Esophagus muscularis mucosa (tissue), 4 donors: ENCODE measurements at places on chromosomes 16 and 17. TPM values are rescaled to one million over a fixed set of nuclear protein-coding genes. Genes with fewer than 3 reads are reported as not detected.

DNA sequence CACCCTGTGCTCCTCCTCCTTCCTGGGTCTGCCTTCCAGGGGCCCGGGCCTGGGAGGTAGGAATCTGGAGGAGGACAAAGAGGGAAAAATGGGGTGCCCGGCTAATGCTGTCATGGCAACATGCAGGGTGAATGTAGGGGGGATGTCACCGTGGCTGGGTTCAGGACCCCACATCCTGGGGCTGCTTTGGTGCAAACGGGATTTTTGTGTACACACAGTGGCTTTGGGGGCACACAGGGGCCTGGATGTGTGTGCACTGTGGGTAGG is 37.0 kb upstream of the CDC42EP4 start:
- no peak for DNase-seq
- H3K4me3 ChIP-seq: no peak overlapping the region
- peaks cover 41% of the 10 kb centered on the region for H3K4me1 ChIP-seq

DNA sequence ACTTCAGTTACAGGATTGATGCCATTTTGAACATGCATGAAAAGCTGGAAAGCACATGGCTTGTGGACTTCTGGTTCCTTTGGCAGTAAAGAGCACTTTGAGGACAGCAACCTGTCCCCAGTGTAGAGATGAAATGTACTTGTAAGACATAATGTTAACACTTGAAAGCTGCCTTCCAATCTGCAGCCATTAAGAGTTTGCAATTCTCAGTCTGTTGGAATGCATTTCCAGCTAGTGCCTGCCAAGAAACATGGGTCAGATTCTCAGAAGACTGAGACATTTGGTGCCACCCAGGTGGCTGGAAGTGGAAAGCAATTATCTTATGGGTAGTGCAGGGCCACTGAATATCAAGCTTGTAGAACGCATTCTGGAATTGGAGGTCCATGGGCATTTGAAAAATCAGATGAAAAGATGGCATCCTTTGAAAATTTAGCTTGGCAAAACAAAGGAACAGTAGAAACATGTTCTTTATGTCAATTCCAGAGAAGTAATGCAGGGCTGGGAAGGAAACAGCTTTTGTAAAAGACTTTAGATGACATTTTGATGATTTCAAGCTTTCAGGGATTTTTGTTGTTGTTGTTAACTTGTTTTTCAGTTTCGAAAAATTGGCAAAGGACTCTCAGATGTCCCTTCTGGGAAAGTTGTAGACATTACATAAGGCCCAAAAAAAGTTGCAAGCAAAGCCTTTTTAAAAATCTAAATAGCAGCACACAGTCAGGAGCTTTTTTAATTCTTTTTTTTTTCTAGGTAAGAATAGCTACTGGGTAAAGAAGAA is 147.0 kb downstream of the ABCA8 start:
- no peaks in the 10 kb centered on the region for H3K4me1 ChIP-seq
- no peaks in the 10 kb centered on the region for H3K27me3 ChIP-seq
- no peak for DNase-seq
- no peak overlapping the region for H3K27ac ChIP-seq

DNA sequence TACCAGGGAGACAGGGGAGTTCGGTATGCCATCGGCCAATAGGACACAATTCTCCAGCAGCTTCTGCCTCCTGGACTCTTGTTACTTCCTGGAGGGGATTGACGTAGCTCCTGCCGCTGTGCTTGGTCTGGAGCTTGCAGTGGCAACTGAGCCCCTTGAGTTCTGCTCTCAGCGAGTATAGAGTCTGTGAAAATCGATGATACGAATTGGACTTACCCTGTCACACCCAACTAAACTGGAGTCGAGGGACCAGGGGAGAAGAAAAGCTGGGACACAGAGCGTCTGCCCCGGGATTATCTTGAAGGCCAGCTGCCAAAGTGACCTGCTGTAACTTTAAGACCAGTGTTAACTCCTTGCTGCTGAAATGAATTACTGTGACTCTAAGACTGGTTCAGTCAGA is 22.2 kb downstream of the SEC14L1 start:
- H3K36me3 ChIP-seq: peaks cover 17% of the 10 kb centered on the region
- H3K4me3 ChIP-seq: no peak overlapping the region
- no peak overlapping the region for H3K27ac ChIP-seq
- no peak for DNase-seq
- no peaks in the 10 kb centered on the region for H3K27me3 ChIP-seq
- H3K4me1 ChIP-seq: peaks cover 59% of the 10 kb centered on the region

DNA sequence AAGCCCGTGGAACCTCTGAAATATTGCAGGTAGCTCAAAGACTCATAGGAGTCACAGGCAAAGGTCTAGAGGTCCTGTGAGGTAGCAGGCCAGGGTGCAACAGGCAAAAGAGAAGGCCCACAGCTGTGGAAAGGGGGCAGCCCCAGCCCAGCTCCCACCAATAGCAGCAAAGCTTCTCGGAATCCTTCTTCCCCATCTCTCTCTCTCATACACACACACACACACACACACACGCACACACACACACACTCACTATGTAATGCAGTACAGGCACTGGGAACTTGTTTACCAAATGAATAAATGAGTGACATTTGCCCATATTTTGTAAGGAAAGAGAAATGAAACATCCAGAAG is 16.8 kb upstream of the SUPT4H1 start:
- no peak overlapping the region for H3K27ac ChIP-seq
- H3K36me3 ChIP-seq: no peaks in the 10 kb centered on the region
- no peaks in the 10 kb centered on the region for H3K4me1 ChIP-seq

DNA sequence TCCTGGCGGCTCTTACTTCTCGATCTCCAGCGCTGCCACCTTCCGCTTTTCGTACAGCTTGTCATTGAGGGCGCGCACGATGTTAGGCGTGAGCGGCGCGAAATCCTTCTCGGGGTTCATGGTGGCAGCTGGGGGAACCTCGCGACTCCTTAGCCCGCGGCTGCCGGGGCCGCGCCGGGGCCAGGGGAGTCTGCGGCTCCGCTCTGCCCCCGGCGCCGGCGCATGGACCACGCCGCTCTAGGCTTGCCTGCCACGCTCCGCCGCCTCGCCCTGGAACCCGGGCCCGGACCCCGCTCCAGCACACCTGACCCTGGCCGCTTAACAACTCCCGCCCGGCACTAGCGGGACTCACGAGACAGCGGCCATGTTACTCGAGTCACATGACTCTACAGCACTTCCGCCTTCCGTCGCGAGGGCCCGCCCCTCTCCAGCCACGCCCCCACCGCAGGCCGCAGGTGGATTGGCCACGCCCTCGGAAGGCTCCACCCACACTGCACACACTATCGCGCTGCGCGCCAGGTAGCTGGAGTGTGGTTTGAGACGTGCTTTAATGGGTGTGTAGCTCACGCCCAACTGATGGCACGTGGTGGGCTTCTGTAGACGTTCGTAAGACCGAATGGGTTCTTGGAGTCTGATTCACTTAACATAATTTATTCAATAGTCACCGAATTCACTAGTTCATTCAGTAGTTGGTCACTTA is at the start of gene VAC14:
Gene VAC14, minus strand, starts transcription at position 378 of the 700 bp plus-strand sequence. Its CDS starts 258 bp downstream, at position 120.
- peak within 1 kb of the TSS; percentile 72 for H3K27ac ChIP-seq
- H3K36me3 ChIP-seq: peaks cover 5% of the 10 kb centered on the region
- DNase-seq: peak; percentile 97
- H3K4me3 ChIP-seq: peak within 1 kb of the TSS; percentile 79
- H3K27me3 ChIP-seq: no peaks in the 10 kb centered on the region
- H3K4me1 ChIP-seq: peaks cover 22% of the 10 kb centered on the region

DNA sequence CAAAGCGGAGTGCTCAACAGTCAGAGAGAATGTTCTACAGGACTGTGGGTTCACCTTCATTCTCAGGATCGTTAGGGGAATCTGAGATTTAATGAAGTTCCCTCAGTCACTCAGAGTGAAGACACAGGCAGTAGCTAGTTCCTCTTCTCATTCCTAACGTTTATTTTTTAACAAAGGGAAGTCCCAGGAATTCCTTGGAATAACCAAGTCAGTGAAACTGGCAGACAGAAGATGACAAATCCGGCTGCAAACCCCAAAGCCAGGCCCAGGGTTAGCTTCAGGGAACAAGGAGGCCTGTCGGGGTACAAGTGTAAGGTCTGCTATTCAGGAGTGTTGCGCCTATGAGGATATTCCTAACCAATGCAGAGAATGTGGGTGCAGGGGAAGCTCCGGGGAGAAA is 42.0 kb downstream of the COTL1 start:
- H3K4me1 ChIP-seq: no peaks in the 10 kb centered on the region
- H3K27me3 ChIP-seq: no peaks in the 10 kb centered on the region
- no peak overlapping the region for H3K27ac ChIP-seq
- no peak overlapping the region for H3K4me3 ChIP-seq
- no peak for DNase-seq

DNA sequence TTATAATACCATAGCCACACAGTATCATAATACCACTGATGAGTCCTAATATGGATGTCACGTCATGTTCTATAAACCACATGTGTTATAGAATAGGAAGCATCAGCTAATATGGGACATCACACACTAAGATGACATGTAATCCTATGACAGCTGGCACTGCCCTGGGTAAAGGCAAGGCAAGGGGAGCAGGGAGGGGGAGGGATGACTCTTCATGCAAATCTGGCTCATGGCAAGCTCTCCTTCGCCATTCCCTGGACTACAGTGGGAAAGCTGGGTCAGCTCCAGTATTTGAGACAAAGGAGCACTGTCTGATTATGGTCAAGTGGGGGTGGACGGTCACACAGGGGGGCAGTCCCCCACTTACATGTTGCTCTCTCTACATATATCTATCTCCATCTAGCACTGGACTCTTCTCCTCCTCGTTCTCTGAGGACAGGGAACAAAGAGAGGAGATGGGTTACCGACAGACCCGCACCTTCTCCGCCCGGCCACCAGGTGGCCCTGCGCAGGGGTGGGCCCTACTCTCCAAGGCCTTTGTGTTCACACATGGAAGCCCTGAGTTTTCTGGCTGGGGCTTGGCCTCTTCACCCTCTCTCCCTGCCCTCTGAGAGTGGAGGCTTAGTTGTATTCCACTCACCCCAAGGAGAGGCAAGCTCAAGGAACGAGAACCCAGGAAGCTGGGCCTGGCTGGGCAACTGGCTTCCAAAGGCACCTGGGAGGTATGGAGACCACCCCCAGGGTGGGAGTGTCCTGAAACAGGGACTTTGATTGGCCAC is 23.4 kb upstream of the MPO start:
- H3K27ac ChIP-seq: no peak overlapping the region
- no peak overlapping the region for H3K4me3 ChIP-seq
- peaks cover 7% of the 10 kb centered on the region for H3K36me3 ChIP-seq
- peak; percentile 86 for DNase-seq

- peaks cover 16% of the 10 kb centered on the region for H3K4me1 ChIP-seq
- H3K4me3 ChIP-seq: no peak overlapping the region
- H3K27me3 ChIP-seq: no peaks in the 10 kb centered on the region
- DNase-seq: no peak
Observed at GRCh38 chr16:15491411-15491810, 57.0 kb downstream of the BMERB1 start.

- no peaks in the 10 kb centered on the region for H3K4me1 ChIP-seq
- no peaks in the 10 kb centered on the region for H3K27me3 ChIP-seq
- no peak overlapping the region for H3K4me3 ChIP-seq
- no peaks in the 10 kb centered on the region for H3K36me3 ChIP-seq
- DNase-seq: no peak
- H3K27ac ChIP-seq: no peak overlapping the region
Observed at GRCh38 chr16:20181416-20181815, 107.7 kb upstream of the GPR139 start.

GRCh38 chr17:42494673-42495072 is 36.0 kb downstream of the ATP6V0A1 start:
- no peaks in the 10 kb centered on the region for H3K4me1 ChIP-seq
- peaks cover 66% of the 10 kb centered on the region for H3K36me3 ChIP-seq
- H3K27me3 ChIP-seq: no peaks in the 10 kb centered on the region
- H3K27ac ChIP-seq: no peak overlapping the region
- DNase-seq: no peak

DNA sequence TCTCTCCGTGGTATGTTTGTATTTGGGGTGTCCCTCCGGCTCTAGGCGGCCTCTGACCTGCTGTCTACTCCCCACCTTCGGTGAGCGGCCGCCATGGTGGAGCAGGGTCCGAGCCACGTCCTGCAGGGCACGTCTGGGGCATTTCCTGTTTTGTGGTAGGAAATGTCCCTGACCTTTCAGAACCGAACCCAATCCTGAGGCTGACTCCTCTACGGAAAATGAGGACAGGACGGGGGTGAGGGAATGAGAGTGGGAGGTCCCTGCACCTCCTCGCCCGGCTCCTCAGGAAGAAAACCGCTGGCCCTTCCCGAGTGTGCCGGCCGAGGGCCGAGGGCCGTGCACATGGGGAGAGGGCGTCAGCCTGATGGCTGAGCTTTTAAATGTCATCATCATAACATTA is 45.8 kb downstream of the WDR45B start:
- no peak overlapping the region for H3K27ac ChIP-seq
- DNase-seq: no peak
- no peak overlapping the region for H3K4me3 ChIP-seq
- H3K36me3 ChIP-seq: peaks cover 53% of the 10 kb centered on the region

DNA sequence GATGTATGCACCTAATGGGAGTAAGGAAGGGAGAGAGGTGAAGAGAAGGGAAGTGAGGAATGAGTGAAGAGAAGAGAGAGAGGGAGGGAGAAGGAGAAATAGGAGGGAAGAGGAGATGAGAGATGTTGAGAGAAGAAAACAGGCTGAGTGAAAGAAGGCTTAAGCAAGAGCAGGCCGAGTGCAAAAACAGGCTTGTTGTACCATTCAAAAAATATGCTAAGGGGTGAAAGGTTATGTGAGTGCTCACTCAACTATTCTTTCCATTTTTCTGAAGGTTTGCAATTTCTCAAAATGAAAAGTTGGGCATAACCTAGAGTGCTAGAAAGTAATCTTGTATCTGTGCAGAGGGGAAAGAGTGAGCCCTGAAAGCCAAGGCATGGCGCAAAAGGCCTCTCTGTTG is 22.9 kb downstream of the RPGRIP1L start:
- no peak for DNase-seq
- H3K27me3 ChIP-seq: no peaks in the 10 kb centered on the region
- no peaks in the 10 kb centered on the region for H3K36me3 ChIP-seq

- no peak for DNase-seq
- H3K4me3 ChIP-seq: no peak overlapping the region
- H3K27ac ChIP-seq: no peak overlapping the region
- peaks cover 90% of the 10 kb centered on the region for H3K36me3 ChIP-seq
Observed at GRCh38 chr17:4180791-4181190, 37.8 kb downstream of the CYB5D2 start.

- H3K27ac ChIP-seq: peak overlapping the region; percentile 62
- no peaks in the 10 kb centered on the region for H3K36me3 ChIP-seq
- H3K4me3 ChIP-seq: no peak overlapping the region
- peaks cover 37% of the 10 kb centered on the region for H3K27me3 ChIP-seq
- no peak for DNase-seq
Observed at GRCh38 chr16:10871157-10871991, 5.6 kb upstream of the CIITA start.

GRCh38 chr17:79031996-79032875 is 8.3 kb downstream of the C1QTNF1 start:
- H3K27ac ChIP-seq: no peak overlapping the region
- peaks cover 69% of the 10 kb centered on the region for H3K4me1 ChIP-seq
- no peaks in the 10 kb centered on the region for H3K36me3 ChIP-seq
- no peak overlapping the region for H3K4me3 ChIP-seq

- no peaks in the 10 kb centered on the region for H3K27me3 ChIP-seq
- H3K36me3 ChIP-seq: no peaks in the 10 kb centered on the region
- H3K4me3 ChIP-seq: no peak overlapping the region
- peaks cover 5% of the 10 kb centered on the region for H3K4me1 ChIP-seq
- no peak overlapping the region for H3K27ac ChIP-seq
Observed at GRCh38 chr17:50797135-50797810, 30.0 kb upstream of the ANKRD40CL start.

- no peaks in the 10 kb centered on the region for H3K27me3 ChIP-seq
- no peaks in the 10 kb centered on the region for H3K36me3 ChIP-seq
- H3K27ac ChIP-seq: no peak overlapping the region
- peaks cover 8% of the 10 kb centered on the region for H3K4me1 ChIP-seq
- H3K4me3 ChIP-seq: no peak overlapping the region
Observed at GRCh38 chr16:80121522-80121909, 419.3 kb upstream of the DYNLRB2 start.

Gene CACNG3
- total RNA-seq: not detected

Gene TMIGD1
- total RNA-seq: not detected

Gene TP53TG3B
- total RNA-seq: not detected

Gene FOXJ1
- total RNA-seq: 0.32 TPM

Gene ARMC5
- total RNA-seq: 12.4 TPM
